BJ (cell line): ENCODE measurements at places on chromosomes 2 and 18. TPM values are rescaled to one million over a fixed set of nuclear protein-coding genes. Genes with fewer than 3 reads are reported as not detected.

- DNase-seq: no peak
Measured at GRCh38 chr2:231615058-231615671, 22.5 kb downstream of the TEX44 start.

C2orf42 gene
- polyA plus RNA-seq: 9.8 and 12.1 TPM in 2 replicates

- DNase-seq: no peak
Measured at GRCh38 chr2:161425728-161426454, 9.8 kb downstream of the TBR1 start.

DNA sequence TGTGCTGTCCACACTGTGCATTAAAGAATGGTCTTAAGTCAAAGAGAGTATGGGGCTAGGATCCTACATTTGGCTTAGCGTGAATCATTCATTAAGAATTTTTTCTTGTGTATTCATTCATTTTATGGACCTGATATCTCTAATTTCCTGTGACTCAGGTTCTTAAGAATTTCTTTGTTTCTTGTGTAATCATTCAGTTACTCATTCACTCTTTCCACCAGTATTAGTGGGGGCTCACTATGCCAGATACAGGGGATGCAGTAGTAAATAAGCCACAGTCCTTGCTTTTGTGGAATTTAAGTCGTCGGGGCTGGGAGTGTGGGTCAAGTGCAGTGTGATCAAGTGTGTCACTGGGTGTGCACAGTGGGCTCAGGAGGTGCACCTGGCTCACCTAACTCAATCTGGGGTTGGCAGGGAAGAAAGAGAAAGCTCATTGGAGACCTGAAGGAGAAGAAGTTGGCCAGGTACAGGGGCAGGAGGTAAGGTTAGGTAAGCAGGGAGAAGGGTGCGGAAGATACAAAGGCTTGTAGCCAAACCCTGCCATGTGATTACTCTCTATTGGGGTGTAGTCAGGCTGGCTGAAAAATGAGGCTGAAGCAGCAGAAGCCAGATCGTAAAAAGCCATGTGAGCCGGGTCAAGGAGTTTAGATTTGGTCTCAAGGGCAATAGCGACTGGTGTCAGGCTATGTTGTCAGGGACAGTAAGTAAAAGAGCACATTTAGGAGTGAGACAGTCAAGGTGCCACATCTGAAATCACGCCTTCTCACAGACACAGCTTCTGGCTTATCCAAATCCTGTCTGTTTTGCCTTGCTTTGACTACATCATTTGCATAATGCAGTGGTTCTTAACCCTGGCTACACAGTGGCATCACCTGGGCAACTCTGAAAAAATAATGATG is 67.2 kb downstream of the KCTD1 start:
- DNase-seq: peak; percentile 83

- DNase-seq: no peak
Measured at GRCh38 chr2:727071-727470, 49.9 kb upstream of the TMEM18 start.

DNA sequence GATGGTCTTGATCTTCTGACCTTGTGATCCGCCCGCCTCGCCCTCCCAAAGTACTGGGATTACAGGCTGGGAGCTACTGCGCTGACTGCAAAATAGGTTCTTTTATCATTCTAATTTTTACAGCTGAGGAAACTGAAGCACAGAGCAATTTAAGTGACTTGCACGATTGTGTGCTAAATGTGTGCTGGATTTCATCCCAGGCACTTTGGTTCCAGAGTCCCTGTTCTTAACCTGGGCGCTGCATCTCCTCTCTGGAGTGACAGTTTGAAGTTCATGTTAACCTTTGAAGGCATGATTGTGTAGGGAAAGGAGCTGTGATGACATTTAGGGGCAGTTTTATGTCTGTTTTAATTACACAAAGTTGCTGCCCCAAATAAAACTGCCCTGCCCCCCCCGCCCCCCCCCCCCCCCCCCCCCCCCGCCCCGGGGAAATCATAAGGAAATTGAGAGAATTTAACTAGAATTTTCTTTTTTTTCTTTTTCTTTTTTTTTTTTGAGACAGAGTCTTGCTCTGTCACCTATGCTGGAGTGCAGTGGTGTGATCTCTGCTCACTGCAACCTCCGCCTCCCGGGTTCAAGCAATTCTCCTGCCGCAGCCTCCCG is 5.6 kb downstream of the ACSL3 start:
- DNase-seq: no peak

DNA sequence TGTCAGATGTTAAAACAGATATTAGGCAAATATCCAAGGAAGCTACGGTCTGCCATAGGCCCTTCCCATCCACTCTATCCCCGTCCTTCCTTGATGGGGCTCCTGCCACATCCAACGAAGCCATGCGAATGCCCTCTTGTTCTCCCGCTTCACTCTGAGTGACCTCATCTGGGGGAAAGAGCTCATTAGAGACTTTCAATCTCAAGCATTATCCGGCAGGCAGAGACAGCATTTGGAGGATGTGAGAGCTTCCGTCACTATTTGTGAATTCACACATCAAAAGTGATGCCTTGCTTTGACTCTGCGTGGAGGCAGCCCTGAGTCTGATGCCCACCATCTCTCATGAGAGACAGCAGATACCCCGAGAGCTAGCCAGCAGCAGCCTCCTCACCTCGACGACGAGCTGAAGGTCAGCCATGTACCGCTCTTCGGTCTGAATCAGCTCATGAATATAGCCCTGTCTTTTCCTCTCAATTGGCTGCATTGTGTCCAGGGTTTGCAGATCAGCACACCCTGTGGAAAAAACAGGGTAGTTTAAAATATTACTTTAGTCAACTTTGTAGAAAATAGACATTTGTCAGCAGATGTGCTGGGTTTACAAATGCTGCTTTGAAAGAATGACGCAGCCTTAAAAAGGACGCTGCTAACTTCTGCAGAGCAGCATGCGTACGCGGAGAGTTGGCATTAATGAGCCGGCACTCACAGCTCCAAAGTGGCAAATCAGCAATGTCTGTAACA is 45.9 kb downstream of the FAM228A start:
- no peak for DNase-seq

GRCh38 chr2:201775326-201775725 is 5.4 kb downstream of the ALS2 start:
- DNase-seq: no peak

- no peak for DNase-seq
Measured at GRCh38 chr2:1645761-1646476, 98.4 kb downstream of the PXDN start.

CRYGD gene
- polyA plus RNA-seq: not detected in 2 replicates

GRCh38 chr2:3379339-3379646 is 201 bp upstream of the TRAPPC12 start:
- no peak for DNase-seq

LCT gene
- not detected in 2 replicates for polyA plus RNA-seq
